ENCODE measurements at places on chromosomes 6 and 20.

GRCh38 chr6:26123675-26123946, 36.4 kb downstream of the HFE start:
- peak; percentile 64 for DNase-seq

- DNase-seq, result no peak
These were observed 1.8 kb downstream of the FAM83D start for GRCh38 chr20:38927902-38928578.

DNA sequence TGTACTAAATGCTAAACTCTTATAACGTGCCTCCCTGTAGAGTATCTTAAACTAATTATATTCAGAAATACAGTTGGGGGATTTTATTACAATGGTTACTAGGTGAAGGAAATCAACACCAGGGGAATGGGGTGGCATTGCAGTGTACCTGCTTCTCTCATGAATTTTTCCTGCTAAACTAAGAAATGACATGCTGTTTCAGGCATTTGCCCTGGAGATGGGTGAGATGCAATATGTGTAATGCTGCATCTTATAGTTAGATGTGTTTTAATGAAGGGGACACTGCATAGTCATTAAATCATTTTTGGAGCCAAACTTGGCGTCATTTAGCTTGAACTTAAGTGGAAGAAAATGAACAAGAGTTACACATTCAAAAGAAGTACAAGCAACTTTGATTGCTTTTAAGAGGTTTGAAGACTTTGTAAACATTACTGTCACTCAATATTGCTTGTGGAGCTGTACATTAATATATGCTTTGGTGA, 4.3 kb downstream of the EYA4 start:
- DNase-seq, result no peak

DNA sequence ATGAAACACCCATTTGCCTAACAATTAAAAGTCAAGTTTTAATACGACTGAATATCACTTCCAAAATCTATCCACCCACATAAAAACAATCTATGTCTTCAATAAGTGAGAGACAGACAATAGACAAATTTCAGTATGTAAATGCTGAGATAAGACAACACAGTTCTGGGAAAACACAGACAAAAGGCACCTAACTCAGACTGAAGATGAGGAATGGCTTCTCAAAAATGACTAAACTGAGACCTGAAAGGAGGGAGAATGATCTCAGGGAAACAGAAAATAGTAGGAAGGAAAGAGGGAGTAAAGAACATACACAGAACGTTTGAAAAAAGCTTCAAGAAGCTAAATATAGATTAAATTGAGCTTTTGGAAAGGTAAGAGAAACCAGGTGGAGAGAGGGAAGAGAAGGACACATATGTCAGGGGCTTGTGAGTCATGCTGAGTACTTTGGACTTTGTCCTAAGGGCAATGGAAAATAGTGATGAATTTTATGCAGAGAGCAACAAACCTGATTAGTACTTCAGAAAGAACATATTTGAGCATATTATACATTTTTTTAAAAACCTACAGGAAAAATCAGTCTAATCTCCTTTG, 16.1 kb downstream of the LMBRD1 start:
- DNase-seq, result no peak

DNA sequence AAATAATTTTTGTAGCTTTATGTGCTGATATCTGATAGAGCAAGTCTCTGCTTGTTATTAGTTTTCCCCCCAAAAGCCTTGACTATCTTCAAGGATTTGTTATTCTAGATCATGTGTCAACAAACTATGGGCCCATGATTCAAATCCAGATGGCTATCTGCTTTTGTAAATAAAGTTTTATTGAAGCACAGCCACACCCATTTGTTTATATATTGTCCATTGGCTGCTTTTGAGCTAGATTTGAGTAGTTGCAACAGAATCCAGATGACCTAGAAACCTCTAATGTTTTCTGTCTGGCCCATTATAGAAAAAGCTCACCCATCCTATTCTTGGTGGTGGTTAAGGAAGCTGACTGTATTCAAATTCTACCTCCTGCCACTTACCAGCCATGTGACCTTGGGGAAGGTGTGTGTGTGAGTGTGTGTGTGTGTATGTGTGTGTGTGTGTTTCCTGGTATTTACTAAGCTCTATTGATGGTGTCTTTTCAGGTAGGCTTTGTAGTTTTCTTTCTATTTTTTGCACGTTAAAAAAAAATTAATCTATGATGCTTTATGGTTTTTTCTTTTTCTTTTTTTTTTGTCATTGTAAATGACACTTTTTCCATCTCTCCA, 1.3 kb upstream of the GTSF1L start:
- no peak for DNase-seq

DNA sequence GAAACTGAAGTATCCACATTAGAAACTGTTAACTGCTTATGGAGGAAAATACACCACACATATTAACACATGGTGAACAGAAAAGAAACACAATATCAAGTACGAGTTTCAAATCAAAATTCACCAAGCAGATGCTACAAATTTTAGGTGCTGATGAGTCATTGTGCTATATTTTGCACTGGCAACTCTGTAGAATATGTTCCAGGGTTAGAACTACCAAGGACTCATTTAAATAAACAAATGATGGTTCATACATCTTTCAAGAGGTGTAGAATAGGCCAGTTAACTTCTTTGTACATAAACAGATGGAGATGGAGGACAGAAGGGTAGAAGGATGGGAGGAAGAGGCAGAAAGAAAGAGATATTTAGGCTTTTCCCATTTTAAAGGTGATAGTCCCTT, 184.9 kb downstream of the ARHGAP18 start:
- DNase-seq, result no peak

DNA sequence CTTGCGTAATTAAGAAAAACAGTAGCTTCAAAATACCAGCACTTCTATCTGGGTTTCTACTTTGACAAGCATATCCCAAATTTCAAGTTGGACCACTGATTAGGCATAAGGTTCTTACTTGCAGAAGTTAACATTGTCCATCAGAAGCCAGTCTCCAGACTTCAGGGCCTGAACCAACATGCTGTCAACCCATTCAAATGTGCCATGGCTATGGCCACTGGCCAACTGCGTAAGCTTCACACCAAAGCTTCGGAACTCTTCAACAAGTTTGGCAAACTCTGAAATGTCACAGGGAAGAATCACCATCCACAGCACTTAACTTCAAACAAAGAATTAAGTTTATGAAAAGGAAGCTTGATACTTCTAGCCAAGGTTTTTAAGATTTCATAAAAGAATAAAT, 78.0 kb upstream of the LYRM2 start:
- DNase-seq, result no peak

GRCh38 chr6:19691465-19692167, 145.6 kb upstream of the ID4 start:
- DNase-seq, result no peak

- DNase-seq, result no peak
These were observed 241.1 kb upstream of the TBX18 start for GRCh38 chr6:85005494-85005893.

- no peak for DNase-seq
These were observed 53.9 kb downstream of the FAM120B start for GRCh38 chr6:170360476-170360875.

DNA sequence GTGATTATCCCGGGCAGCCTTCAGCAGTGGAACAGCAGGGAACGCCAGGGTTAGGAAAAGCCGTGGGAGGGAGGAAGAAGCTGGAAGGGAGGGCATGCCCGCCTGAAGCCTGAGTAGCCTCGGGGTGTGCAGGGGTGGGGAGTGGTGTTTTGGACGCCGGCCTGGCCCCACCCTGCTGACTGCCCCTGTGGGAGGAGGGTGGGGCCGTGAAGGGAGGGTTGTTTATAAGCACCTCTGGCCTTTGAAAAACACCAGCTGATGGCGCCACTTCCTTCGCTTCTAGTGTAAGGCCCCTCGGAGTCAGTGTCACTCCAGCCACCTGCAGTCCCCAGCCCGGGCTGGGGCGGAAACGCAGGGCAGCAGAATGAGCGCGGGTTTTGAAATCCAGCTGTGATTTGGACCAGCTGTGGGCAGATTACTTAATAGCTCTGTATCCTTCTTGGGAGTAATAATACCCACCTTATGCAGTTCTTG, 52.8 kb upstream of the BMP6 start:
- no peak for DNase-seq

- no peak for DNase-seq
These were observed at the start of gene UCKL1 for GRCh38 chr20:63955827-63956663. UCKL1 (minus strand) TSS chr20:63956416; CDS start chr20:63956372, 44 bp downstream.

DNA sequence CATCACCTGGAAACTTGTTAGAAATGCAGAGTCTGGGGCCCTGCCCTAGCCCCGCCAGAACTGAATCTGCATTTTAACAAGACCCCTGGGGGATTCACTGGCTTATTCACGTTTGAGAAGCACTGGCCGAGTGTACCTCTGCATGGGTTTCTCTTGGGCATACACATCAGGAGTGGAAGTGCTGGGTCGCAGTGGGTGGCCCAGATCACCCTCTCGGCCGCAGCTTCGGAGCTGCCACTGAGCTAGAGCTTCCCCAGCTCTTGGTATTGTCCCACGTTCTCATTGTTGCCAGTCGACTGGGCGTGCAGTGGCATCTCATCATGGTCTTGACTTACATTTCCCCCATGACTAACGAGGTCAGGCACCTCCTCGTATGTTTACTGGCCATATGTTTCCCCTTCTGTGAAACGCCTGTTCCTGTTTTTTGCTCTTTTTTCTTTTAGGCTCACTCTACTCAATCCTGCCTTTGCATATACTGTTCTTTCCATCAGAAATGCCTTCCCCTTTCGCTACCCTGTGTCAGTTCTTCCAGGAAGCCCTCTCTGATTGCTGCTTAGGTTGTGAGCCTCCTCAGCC, 3.0 kb upstream of the DLGAP4 start:
- no peak for DNase-seq

DNA sequence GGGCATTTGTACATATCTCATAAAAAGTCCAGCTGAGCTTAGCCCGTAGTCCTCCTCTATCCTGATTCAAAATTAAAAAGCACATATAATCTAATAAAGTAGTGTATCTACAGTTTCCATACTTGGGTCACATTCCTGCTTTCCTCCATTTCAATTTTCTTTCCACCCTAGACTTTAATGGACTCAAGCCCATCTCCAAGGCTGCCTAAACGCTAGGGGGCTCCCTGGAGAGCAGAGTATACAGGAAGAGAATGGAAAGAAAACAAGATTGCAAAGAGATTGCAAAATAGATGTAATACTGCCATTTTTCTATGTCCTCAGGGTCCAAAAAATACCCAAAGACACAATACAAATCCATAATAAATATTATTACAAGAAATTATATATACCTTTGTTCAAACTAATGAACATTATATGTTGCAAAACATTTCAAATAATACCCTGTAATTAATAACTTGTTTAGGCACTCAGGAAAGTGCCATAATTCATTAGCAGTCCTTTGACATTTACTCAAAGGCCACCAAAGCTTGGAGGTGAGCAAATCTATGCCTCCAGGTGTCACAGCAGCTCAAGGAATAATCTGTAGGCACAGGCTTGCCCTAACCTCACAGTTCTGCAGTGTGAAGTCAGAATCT, 2.4 kb upstream of the MCM3 start:
- DNase-seq, result peak; percentile 23

- no peak for DNase-seq
These were observed 33.8 kb upstream of the KIF25 start for GRCh38 chr6:167963589-167964057.

DNA sequence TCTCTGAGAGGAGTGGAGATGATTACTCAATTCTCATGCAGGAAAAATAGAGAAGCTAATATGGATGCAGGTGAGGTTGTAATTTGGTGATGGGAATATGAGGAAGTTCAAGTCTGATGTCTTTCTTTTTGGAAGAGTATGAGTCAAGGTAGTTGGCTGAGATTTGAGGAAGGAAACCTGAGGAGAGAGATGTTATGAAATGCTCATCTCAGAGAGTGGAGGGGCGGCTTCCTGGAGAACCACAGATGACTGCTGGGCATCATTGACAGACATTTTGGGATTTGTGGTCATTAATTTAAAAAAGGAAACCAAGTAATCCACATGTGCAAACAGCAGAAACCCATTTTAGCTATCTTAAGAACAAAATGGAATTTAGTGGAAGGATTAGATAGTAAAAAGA, 72.5 kb upstream of the UST start:
- no peak for DNase-seq

DNA sequence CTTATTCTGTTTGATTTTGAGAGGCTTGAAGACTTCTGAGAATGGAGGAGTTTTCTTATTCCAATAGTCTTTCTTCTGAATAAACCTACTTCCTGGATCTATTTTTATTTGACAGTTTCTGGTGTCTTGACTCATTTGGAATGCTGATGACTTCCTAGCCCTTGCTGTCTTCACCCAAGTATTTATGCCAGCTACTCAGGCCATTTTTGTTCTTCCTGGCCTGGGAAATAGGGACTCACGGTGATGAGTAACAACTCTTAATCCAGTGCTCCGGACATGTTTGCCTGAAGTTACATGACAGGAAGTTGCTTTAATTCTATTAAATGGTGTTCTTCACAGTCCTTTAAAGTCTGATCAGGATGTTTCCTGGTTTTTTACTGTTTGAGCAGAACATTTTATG, 272.1 kb upstream of the EYS start:
- DNase-seq, result no peak

GRCh38 chr6:4732691-4733315, 43.4 kb upstream of the CDYL start:
- DNase-seq, result no peak

DNA sequence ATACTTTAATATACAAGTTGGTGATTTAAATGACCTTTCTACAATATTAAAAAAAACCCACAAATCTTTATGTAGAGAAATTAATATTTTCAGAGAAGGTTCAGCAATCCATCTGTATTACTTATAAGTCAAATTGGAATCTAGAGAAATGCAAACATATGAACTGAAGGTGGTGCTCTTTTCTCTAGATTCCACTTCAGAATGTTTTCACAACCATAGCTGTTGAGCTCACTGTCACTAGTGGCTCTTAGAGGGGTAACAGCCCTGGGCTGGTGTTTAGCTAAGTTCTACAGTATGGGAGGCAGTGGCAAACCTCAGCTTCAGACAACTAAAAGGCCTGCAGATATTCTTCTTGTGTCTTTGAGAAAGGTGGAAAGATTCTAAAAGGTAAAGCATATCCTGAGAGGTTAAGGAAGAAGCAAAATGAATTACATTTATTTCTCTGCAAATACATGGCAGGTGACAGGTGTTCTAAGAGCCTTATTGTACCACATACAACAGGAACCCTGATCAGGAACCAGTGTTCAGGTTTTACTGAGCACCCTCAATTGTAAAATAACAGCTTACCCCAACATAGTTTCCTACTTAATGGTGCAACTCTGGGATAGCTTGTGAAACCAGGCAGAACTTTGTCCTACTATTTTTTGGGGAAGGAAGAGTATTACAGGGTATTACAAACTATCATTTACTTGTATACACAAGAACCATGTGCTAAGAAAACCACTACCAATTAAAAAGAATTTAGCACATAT, 56.6 kb upstream of the SAMHD1 start:
- DNase-seq, result no peak

DNA sequence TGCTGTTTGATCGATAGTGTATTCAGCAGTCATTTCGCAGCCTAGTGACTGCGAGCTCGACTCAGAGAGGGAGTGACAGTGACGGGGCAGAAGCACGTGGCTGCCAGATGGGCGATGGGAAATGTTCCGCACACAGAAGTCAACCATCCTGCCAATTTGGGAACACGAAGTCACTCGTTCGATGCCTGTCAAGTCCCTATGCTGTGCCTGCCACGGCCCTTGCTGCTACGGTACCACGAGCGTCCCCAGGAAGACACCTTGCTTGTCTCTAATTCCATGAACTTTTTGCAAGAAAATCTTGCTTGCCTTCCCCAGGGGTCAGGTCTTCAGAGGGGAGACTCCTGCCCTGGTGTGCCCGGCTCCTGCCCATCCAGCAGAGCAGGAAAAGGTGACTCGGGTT, 17.0 kb upstream of the STX16 start:
- no peak for DNase-seq
